ENCODE measurements at places on chromosomes 4 and X.

GRCh38 chr4:183729069-183729406, 69.9 kb downstream of the TRAPPC11 start:
- DNase-seq: no peak
- no peaks in the 10 kb centered on the region for H3K36me3 ChIP-seq
- H3K4me1 ChIP-seq: no peaks in the 10 kb centered on the region

DNA sequence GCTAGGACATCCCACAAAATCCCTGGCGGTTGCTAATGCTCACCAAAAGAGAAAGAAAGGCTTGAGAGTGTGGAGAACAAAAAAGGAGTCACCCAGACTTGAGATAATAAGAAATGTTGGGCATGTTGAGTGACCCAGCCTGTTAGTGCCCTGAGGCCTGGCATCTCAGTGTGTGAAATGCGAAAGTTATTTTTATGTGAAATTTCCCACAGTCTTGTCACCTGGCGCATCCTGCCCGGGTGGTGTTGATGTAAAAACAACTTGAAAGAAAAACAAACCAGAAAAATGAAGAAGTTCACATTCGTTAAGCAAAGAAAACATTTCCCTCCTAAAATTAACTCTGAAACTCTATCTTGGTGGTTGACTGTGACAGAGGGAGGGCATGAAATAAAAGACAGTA, 495.2 kb downstream of the MID1IP1 start:
- no peaks in the 10 kb centered on the region for H3K4me1 ChIP-seq
- H3K4me3 ChIP-seq: no peak overlapping the region
- H3K27ac ChIP-seq: no peak overlapping the region
- H3K36me3 ChIP-seq: no peaks in the 10 kb centered on the region
- no peak for DNase-seq

DNA sequence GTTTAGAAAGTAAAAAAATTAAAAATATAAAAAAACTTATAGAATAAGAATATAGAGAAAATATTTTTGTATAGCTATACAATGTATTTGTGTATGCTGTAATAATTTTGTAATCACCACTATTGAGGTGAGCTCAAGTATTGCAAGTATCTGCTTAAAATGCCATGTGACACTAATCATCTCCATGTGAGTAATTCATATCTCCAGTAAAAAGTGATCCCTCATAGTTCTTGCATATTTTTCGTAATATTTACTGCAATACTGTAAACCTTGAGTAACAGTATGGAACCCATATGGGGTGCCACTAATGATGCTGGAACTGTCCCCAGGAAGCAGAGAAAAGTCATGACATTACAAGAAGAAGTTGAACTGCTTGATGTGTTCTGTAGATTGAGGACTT, 43.2 kb upstream of the HUWE1 start:
- no peak overlapping the region for H3K4me3 ChIP-seq
- DNase-seq: no peak
- H3K36me3 ChIP-seq: no peaks in the 10 kb centered on the region
- no peaks in the 10 kb centered on the region for H3K4me1 ChIP-seq

DNA sequence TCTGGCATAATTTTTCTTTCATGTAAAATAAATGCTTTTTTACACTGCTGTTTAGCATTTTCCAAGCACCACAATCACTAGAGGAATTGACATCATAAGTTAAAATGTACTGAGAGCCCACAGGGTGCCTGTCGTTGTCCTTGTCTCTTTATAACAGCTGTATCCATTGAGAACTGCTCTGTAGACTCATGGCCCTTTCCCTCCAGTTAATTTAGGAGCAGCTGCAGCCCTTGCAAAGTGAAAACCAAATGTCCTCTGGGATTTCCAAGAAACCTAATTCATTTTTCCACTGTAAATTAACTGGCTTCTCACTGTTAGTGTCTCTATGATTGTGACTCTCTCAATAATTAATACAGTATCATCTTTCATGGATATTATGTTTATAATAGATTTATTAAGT, 185.9 kb downstream of the SLC4A4 start:
- H3K4me3 ChIP-seq: no peak overlapping the region
- no peaks in the 10 kb centered on the region for H3K36me3 ChIP-seq
- no peaks in the 10 kb centered on the region for H3K27me3 ChIP-seq
- no peak overlapping the region for H3K27ac ChIP-seq
- DNase-seq: no peak

DNA sequence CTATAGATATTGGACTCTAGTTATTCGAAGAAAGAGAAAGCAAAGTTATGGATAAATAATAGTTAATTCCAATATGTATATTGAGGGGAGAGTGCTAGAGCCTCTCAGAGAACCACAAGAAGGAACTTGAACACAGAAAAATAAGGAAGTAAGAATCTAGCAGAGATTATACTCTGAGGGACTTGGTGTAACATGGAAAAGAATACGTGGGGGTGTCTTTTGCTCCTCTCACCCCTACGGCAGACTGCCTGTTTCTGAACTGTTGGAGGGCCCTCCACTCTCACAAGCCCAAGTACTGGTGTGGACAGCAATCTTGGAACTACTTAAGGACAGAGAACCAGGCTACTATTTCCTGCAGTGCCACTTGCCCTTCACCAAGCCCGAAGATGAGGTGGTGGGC, 1174.4 kb upstream of the PCDH10 start:
- no peak for DNase-seq
- H3K27ac ChIP-seq: no peak overlapping the region
- no peaks in the 10 kb centered on the region for H3K27me3 ChIP-seq
- peak overlapping the region; percentile 57 for H3K4me3 ChIP-seq
- no peaks in the 10 kb centered on the region for H3K4me1 ChIP-seq
- H3K36me3 ChIP-seq: no peaks in the 10 kb centered on the region

DNA sequence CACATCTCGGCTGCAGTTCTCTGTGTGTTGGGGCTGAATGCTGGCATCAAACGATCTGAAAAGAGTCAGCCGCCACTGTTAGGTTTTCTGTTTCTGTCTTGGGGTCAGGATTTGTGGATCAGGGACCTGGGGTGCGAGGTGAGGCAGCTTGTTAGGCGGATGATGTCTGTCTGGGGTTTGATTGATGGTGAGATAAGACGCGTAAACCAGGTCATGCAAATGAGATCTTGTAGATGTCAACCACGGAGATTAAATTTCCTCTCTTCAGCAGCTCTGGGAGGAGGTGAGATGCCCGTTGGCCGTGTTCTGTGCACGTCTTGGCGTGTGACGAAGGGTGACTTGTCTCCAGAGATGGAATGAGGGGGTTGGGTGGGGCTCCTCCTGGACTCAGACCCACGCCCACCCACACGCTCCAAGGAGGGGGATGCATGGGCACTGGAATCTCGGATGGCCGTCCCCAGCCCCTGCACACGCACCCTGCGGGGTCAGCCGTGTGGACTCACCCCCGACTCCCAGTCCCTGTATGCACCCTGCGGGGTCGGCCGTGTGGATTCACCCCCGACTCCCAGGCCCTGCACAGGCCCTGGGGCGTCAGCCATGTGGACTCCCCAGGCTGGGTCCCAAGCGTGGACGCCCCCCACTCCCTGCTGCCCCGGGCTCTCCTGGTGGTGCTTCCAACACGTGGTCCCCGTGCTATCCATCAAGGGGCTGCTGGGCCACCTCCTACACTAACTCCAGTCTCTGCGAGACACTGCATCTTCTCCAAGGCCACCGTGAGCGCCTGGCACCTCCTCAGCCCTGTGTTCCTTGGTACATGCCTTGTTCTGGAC, 16.0 kb upstream of the UVSSA start:
- H3K27me3 ChIP-seq: no peaks in the 10 kb centered on the region
- peaks cover 8% of the 10 kb centered on the region for H3K4me1 ChIP-seq
- DNase-seq: no peak

DNA sequence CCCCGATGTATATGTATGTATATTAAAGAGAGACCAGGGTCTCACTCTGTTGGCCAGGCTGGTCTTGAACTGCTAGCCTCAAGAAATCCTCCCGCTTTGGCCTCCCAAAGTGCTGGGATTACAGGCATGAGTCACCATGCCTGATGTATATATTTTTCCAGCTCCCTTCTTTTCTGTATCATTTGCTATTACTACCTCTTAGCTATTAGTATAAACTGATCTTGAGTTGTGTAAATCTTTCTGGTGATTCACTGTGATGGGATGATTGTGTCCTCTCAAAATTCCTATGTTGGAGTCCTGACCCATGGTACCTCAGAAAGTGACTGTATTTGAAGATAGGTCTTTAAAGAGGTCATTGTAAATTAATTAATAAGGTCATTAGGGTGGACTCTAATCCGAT, 53.1 kb downstream of the HPRT1 start:
- H3K27me3 ChIP-seq: no peaks in the 10 kb centered on the region
- no peaks in the 10 kb centered on the region for H3K36me3 ChIP-seq
- no peaks in the 10 kb centered on the region for H3K4me1 ChIP-seq
- no peak for DNase-seq
- H3K27ac ChIP-seq: no peak overlapping the region

GRCh38 chr4:86481440-86481839, 112.7 kb upstream of the PTPN13 start:
- H3K4me1 ChIP-seq: no peaks in the 10 kb centered on the region
- no peak overlapping the region for H3K27ac ChIP-seq
- no peak overlapping the region for H3K4me3 ChIP-seq
- no peaks in the 10 kb centered on the region for H3K36me3 ChIP-seq
- no peak for DNase-seq

GRCh38 chrX:65667503-65668376, at the start of gene MSN:
Gene MSN (plus strand): TSS chrX:65667654. CDS start chrX:65667842, 188 bp downstream.
- peak within 1 kb of the TSS; percentile 96 for H3K27ac ChIP-seq
- no peaks in the 10 kb centered on the region for H3K27me3 ChIP-seq
- peaks cover 46% of the 10 kb centered on the region for H3K4me1 ChIP-seq
- no peaks in the 10 kb centered on the region for H3K36me3 ChIP-seq

DNA sequence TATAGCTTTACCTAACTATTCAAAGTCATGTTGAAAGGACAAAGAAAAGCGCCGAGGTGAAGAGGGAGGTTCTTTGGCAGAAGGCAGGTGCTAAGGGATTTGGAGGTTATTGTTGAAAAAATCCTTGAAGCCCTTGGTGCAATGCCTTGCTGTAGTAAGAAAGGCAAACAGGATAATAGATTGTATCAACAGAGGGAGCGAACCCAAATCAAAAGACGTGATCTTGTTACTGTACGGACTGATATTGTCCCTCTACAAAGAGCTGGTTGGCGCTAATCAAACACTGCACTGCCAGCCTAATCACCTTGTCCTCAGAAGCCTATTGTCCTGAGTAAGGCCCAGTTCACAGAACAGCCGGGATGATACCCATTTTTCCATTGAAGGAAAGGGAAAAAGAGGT, 182.9 kb downstream of the ZIC3 start:
- H3K27me3 ChIP-seq: no peaks in the 10 kb centered on the region
- DNase-seq: no peak
- no peak overlapping the region for H3K4me3 ChIP-seq
- H3K27ac ChIP-seq: no peak overlapping the region

GRCh38 chr4:4860600-4861389, 1.3 kb downstream of the MSX1 start:
- H3K4me3 ChIP-seq: peak overlapping the region; percentile 89
- peaks cover 81% of the 10 kb centered on the region for H3K4me1 ChIP-seq
- H3K36me3 ChIP-seq: peaks cover 15% of the 10 kb centered on the region
- peak; percentile 31 for DNase-seq
- peaks cover 99% of the 10 kb centered on the region for H3K27me3 ChIP-seq
